ENCODE measurements at places on chromosomes 13 and 19.

DNA sequence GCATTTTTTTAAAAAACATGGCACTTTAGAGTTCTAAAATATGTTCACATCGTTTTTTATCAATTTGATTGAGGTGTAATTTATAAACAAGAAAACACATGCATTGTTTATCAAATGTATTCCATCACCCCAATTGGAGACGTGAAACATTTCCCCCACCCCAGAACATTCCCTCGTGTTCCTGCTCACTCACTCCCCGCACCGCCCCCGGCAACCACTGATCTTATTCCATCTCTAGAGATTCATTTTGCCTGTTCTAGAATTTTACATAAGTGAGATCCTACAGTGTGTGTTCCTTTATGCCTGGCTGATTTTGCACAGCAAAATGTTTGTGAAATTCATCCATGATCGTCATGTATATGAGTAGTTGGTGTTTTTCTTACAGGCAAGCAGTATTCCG is 50.5 kb upstream of the KCTD15 start:
- DNase-seq, result no peak

- no peak for DNase-seq
Observed at GRCh38 chr13:109192306-109192705, 562.9 kb downstream of the MYO16 start.

GRCh38 chr19:13492128-13492527 is 14.2 kb downstream of the CACNA1A start:
- DNase-seq, result no peak

DNA sequence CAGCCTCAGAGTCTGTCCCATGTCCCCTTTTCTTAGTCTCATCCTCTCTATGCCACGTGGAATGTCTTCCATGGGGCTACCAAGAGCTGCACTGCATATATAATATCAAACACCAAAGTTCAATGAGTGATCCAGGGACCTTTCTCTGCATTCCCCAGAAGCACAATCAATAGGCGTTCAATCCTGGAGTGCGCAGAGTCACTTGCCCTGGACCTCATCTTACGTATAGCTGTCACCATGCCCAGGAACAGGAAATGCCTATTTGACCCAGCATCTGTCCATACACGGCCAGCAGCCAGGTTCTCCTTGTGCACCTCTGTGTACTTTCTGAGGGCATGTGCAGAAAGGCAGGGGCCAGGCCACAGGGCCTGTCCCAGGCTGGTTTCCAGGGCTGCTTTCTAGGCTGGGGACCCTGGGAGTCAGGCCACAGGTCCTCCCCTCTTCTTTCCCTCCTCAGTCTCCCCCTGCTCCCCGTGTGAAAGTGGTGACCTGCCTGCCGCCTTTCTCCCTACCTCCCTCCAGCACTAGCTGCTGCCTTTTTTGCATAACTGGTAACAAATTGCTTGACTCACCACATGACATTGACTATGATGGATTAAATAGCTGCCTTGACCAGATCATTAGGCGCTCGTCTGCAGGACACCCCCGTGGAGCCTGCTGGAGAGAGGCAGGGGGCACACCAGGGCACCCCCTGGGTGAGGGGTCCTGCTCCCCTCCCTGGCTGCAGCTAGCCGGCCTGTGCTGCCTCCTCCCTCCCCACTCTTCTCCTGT is 222.0 kb downstream of the ZNF536 start:
- no peak for DNase-seq

- DNase-seq, result no peak
Observed at GRCh38 chr13:83819156-83819555, 63.1 kb downstream of the SLITRK1 start.

DNA sequence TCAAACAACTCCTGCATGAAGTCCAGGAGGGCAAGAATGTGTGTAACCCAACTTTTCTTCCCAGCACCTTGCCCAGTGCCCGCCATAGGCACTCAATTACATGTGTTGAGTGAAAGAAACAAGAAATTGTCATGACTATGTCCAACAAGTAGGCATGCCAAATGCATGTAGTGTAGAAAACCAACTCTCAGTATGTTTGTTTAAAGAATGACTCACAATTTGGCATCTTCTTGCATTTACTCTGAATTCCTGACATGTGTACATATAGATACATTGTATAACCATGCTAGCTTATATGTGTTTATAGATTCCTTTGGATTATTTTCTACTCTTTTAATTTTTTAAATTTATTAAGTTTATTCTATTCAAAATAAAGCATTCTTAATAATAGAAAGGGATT is 305.0 kb downstream of the EFNB2 start:
- no peak for DNase-seq

DNA sequence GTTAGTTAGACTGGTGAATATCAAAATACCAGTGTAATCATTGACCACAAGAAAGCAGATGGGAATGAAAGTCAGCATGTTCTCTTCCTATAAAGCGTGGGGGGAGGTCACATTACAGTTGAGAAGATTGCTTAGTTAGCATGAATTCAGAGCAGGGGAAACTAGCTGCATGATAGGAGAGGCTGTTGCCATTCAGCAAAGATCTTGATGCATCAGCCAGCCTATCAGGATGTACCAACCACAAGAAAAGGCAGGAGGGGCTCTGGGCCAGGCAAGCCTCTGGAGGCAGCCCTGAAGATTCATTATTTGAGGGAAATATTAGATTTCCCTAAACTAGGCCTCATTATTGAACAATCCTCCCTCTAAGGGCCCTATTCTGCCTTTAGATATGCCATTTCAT is 5.0 kb upstream of the MTMR6 start:
- DNase-seq, result no peak

DNA sequence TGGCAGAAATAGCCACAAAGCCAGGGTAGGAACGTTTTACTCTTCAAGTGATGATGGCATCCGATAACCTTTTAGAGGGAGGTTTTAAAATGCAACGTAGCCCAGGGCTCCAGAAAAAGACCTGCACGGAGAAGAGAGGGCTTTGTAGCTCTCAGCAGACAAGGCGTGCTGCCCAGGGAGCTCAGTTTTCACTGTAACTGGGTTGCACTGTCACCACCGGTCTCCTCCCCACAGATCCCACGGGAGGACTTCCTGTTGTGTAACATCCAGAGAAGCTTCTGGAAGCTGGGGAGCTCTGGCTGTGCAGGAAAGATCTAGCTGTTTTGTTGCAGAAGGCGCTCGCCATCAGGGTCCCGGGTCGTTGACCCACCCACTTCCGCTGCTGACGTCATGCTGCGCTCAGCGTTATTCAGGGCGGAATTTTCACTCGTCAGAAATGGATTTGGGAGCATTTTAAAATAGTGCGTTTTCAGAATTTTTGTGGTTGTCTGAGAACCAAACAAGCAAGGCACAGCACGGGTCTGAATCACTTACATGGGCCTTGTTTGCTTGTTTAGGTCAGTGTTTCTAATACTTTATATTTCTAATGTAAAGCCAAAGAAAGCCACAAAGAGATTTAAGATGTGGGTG is 50.8 kb downstream of the ATP11A start:
- DNase-seq, result no peak

Data from neural crest cell (in vitro differentiated cells).